ENCODE measurements at places on chromosomes 1 and 21.

- no peak for DNase-seq
Measured at GRCh38 chr1:54710434-54710833, 5.2 kb upstream of the TTC4 start.

GRCh38 chr21:35940074-35940927, 120.0 kb downstream of the SETD4 start:
- no peak for DNase-seq

GRCh38 chr1:176693697-176694329, 230.8 kb downstream of the PAPPA2 start:
- no peak for DNase-seq

GRCh38 chr1:19676438-19676922, 11.8 kb downstream of the HTR6 start:
- DNase-seq, result no peak

DNA sequence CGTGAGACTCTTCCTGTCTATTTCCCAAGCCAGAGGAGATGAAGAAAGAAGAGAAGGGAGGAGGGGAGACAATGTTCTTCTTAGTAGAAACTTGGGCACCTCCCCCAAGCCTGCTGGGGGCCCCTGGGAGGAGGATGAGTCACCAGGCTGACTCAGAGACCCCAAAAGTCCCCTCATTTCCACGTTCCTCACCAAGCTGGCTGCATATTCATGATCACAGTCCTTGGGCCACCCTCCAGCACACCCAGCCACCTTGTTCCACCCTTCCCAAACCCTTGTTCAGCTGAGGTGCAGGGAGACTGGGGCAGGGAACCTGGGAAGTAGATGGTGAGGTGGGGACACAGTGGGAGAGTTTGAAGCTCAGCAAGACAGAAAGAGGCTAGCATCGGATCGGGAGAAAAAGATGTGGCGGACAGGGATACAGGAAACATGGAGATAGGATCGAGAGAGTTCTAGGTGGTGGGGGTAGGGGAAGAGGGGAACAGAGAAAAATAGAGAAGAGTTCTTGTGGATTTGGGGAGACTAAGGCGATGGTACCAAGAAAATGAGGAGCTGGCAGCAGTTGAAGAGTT, 712 bp downstream of the RAB13 start:
- DNase-seq, result no peak

- no peak for DNase-seq
Measured at GRCh38 chr1:172421974-172422604, 1.6 kb downstream of the C1orf105 start.

- no peak for DNase-seq
Measured at GRCh38 chr1:150473659-150474058, 13.6 kb upstream of the TARS2 start.

- DNase-seq, result no peak
Measured at GRCh38 chr1:165562571-165562970, 18.8 kb downstream of the LRRC52 start.

- no peak for DNase-seq
Measured at GRCh38 chr1:173269490-173270230, 62.5 kb upstream of the TNFSF4 start.

DNA sequence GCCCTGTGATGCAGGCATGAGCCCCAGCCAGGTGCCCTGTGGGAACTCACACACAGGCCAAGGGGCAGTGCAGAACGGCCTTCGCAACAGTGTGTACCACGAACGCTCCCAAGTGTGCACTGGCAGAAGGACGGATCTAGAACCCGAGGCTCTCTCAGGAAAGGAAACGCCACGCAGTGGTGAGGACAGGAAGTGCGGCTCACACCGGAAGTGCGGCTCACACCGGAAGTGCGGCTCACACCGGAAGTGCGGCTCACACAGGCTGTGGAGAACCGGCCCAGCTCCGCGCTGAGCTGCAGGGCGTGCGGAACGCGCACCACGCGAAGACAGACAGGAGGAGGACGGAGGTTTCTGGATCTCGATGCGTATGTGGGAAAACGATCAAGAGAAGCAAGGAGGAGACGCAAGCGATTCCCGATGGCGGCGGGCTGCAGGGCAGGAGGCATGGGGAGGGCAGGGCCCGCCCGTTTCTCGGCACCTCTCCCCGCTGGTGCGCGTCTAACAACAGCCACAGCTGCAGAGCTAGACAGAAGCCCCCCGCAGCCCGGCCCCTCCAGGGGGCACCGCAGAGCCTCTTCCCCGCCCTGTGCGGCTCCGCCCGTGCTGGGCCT, 35.9 kb upstream of the TMEM52 start:
- no peak for DNase-seq

- DNase-seq, result no peak
Measured at GRCh38 chr1:12052008-12052573, 11.0 kb upstream of the TNFRSF8 start.

- DNase-seq, result no peak
Measured at GRCh38 chr1:204128464-204128963, 23.3 kb downstream of the ETNK2 start.

- DNase-seq, result no peak
Measured at GRCh38 chr1:224929335-224930237, at the start of gene DNAH14. Gene DNAH14, plus strand, starts transcription at chr1:224929675. Its CDS starts 23,028 bp downstream, at chr1:224952703.

DNA sequence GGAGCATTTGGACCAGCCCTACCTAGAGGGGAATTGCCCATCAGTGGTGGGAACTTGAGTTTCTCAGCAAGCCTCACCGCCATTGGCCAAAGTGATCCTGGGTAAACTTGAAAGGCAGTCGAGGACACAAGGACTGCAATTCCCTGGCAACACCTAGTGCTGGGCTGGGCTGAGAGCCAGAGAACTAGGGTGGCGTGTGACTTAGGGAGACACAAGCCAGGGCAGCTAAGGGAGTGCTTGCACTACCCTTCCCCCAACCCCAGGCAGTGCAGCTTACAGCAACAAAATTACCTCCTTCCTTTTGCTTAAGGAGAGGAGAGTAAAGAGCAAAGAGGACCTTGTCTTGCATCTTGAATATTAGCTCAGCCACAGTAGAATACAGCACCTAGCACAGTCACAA, 176.9 kb upstream of the PRMT6 start:
- no peak for DNase-seq
